Effector CD8-positive, alpha-beta T cell (primary cell): ENCODE measurements at places on chromosomes 7 and 10.

- DNase-seq = peak; percentile 14
These were observed 84.8 kb upstream of the COL13A1 start for GRCh38 chr10:69716711-69717560.

DNA sequence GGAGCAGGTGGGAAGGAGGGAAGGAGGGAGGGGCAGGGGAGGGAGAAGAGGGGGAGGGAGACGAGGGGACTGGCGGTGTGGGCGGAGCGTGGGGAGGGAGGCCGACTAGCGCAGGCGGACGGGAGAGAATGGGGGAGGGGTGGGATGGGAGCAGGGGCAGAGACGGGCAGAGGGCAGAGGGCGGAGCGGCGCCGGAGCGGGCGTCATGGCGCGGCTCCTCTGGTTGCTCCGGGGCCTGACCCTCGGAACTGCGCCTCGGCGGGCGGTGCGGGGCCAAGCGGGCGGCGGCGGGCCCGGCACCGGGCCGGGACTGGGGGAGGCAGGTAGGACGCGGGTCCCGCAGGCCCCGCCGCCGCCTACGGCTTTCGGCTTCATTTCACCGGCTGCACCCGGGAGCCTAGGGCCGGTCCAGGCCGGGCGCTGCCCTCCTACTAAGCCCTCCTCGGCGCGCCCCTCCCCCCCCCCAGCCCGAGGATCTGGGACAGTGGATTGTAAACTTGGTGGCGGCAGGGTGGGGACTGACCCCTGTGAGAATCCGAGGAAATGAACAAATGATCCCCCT, at the start of gene MSRB2:
Gene MSRB2, plus strand, starts transcription at position 176 of the 562 bp plus-strand sequence. Its CDS starts 30 bp downstream, at position 206.
- DNase-seq = peak; percentile 62

DNA sequence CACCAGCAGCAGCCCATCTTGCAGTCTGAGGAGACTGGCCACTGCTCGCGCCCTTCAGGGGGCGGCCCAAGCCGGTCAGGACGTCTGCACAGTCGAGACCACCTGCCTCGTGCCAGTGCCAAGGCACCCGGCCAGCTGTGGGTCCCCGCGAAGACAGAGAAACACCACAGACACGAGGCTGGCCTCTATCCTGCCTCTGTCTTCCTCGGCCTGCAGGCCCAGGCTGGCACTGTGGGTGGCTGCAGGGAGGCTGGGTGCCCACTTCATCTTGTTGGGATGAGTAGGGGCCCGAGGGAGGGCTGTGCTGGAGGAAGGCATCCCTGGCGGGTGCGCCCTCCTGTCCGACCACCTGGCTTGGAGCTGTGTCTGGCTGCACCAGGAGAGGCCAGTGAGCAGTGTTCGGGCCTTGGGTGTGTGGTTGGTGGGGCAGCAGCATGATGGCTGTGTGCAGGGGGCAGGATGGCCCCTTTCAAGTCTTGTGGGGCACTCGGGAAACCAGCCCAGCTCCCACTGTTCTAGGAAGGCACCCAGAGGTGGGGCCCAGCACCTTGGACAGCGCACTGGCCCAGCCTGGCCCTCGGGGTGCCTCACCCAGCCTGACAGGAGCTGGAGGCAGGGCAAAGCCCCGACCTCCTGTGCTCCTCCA, 7.3 kb downstream of the DPYSL4 start:
- no peak for DNase-seq

DNA sequence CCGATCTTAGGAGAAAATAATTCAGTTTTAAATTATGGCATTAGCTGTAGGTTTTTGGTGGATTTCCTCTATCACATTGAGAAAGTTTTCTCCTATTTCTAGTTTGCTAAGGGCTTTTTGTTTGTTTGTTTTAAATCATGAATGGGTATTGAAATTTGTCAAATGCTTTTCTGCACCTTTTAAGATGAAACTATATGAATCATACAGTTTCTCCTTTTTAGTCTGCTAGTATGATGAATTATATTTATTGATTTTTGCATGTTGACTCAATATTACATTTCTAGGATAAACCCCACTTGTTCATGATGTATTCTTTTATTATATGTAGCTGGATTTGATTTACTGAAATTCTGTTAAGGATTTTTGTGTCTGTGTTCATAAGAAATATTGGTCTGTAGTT, 70.3 kb upstream of the PIP4K2A start:
- DNase-seq = no peak

DNA sequence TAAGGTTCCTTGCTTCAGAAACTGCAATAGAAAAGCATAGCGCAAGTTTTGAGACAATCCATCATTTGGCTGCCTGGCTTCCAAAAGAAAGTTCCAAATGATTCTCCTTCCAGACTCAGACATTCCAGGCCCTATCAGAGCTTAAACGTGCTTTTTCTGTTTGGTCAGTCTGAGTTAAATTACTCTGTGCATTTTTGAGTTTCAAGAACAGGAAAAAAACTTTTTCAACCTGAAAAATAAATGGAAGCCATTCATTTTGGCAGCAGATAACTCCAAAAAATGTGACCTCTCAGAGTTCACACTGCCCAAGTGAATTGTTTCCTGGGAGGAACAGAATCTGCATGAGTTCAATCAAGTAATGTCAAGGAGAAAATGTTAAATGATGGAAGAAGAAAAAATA, 354.2 kb downstream of the CXCL12 start:
- DNase-seq = no peak

GRCh38 chr10:77156406-77156879, 481.2 kb downstream of the KCNMA1 start:
- DNase-seq = no peak

DNA sequence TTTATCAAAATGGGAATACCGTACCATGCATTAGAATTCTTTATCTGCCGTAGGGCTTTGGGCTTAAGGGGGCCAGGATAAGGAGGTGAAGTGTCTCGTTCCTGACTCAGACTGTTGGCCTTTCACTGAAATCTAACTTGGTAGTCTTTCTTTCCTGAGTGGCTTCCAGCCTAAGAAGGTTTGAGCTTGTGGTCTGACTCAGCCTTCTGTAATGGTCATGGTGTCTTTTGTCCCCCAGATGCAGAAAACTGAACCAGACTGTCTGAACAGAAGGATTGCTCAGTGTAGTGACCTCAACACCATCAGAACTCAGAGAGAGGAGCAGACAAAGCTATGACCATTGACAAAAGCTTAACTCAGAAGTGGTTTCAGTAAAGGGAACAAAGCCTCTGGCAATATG, 39.5 kb downstream of the WNT2 start:
- DNase-seq = no peak

GRCh38 chr7:98713165-98713810, 96.2 kb downstream of the NPTX2 start:
- no peak for DNase-seq

- DNase-seq = no peak
These were observed 33.1 kb downstream of the SLC18A2 start for GRCh38 chr10:117273980-117274379.

GRCh38 chr7:88842201-88842600, 46.7 kb upstream of the TEX47 start:
- DNase-seq = no peak

DNA sequence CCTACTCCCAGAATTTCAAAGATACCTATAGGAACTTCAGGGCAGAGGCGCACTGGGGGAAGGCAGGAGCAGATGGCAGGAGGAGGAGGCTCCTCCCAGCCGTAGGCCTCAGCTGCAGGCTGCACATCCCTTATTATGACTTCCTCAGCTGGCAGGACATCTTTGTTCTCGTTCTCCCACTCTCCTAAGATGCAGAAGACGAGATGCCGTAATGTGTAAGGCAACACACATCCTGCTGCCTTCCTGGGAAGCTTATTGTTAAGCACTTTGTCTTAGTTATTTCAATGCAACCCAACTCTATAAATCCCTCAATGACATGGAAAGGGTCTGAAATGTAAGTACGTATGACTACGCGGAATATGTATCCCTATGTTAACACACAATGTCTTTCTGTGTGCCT, 599.8 kb upstream of the MGMT start:
- no peak for DNase-seq

DNA sequence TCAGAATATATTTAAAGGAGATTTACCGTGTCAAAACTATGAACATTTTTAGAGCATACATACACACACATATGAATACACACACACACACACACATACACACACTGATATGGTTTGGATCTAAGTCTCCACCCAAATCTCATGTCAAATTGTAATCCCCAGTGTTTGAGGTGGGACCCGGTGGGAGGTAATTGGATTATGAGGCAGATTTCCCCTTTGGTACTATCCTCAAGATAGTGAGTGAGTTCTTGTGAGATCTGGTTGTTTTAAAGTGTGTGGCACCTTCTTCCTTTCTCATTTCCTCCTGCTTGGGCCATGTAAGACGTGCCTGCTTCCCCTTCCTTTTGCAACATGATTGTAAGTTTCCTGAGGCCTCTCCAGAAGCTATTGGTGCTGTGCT, 515.0 kb upstream of the ZMIZ1 start:
- DNase-seq = no peak

GRCh38 chr10:105797234-105797890, 1156.3 kb downstream of the SORCS3 start:
- no peak for DNase-seq

- peak; percentile 77 for DNase-seq
These were observed at the start of gene ZDHHC4 for GRCh38 chr7:6577369-6578113. TSS of gene ZDHHC4 (plus strand) at chr7:6577454. CDS start at chr7:6580562, 3,108 bp downstream.

GRCh38 chr10:98563811-98564210, 117.1 kb upstream of the HPS1 start:
- no peak for DNase-seq

GRCh38 chr10:19817231-19817933, 1.1 kb downstream of the PLXDC2 start:
- DNase-seq = no peak

DNA sequence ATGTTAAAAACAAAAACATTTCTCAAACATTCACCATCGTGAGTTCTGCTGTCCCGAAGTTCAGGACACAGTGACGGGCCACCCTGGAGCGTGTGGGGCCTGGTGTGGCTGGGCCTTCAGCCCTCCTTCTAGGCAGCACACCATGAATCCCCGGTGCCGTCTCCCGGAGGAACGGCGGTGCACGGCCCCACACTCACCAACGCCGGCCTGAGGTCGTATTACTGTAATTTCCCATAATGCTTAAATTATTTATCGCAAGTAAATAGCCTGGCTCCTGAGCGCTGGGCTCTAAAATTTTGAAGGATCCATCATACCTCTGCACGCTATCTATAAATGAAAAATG, 1.4 kb downstream of the STK32C start:
- DNase-seq = no peak

- DNase-seq = no peak
These were observed 32.9 kb downstream of the RNF32 start for GRCh38 chr7:156673454-156673853.

- DNase-seq = peak; percentile 51
These were observed 19.8 kb downstream of the DNAJB12 start for GRCh38 chr10:72334825-72335393.

DNA sequence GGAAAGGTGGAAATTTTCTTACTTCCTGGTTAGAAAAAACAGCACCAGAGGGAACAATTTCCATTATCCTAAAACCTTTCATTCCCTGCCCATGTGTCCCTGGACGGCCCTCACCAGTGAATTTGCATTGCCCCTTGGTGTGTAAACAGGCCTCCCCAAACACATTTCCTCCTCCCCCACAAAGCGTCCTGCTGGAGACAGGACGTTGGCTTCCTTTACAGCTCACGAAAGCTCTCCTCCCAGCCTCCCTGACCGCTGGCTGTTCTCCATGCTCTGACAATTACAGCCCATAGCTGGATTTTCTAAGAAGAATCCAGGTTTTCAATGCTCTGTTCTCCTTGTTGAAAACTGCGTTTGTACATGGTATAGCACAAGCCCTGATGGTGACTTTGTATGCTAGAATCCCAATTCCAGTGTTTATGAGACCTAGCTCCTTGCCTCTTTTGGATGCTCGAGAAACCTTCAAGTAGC, 724.2 kb upstream of the CELF2 start:
- DNase-seq = no peak

- DNase-seq = no peak
These were observed 5.6 kb downstream of the RAPGEF5 start for GRCh38 chr7:22351329-22351692.

DNA sequence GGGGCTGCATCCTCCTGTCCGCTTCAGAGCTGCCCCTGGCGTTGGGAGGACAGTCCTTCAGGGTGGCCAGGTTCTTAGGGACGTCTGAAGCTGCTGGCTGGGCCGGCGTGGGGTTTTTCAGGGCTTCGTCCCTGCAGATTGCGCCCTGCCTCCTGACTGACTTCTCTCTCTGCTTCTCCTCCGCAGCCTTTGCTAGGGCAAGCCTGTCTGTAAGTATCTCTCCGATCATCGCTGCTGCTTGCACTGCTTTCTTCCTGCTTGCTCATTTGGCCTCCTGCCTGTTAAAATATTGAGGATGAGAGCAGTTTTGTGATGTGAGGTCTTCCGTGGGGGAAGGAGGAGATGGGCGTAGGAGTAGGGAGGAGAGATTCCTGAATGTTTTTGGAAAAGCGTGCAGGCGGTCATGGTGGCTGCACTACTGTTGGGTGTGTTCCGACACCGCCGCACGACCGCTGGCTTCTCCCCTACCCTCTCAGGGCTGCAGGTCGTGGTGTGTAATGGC, 25.3 kb downstream of the PFKFB3 start:
- no peak for DNase-seq

DNA sequence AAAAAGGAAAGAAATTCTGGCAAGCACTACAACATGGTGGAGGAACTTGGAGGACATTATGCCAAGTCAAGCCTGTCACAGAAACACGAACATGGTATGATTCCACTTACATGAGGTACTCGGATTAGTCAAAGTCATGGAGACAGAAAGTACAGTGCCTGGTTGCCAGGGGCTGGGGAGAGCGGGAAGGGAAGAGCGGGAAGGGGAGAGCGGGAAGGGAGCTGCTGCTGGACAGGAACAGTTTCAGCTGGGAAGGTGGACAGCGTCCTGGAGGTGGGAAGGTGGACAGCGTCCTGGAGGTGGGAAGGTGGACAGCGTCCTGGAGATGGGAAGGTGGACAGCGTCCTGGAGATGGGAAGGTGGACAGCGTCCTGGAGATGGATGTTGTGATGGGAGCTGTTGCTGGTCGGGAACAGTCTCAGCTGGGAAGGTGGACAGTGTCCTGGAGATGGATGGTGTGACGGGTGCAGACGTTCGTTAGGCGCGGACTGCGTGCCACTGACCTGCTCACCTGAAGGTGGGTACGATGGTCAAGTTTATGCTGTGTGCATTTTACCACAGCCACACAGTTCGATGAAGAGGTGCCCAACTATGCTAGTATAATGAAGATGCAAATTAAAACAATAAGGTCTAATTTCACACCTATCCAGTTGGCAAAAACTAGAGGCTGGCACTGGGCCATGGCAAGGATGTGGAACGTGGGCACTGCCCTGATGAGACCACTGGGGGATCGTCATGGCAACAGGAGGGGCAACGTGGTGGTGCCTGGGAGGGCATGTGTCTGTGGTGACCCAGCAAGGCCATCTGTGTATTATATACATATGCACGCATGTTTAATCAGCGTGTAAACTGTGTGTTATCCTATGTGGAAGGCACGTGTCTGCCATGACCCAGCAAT, 103.8 kb downstream of the NKX6-2 start:
- DNase-seq = no peak

- no peak for DNase-seq
These were observed 8.8 kb downstream of the RCC1L start for GRCh38 chr7:75064801-75065200.

- no peak for DNase-seq
These were observed 354.7 kb downstream of the HGF start for GRCh38 chr7:81415181-81415580.
